Right ventricle myocardium superior (tissue), 1 donor: ENCODE measurements at places on chromosomes 16 and 17.
A peak's percentile ranks its signal among the peaks of the same experiment; 100 is the strongest.

GRCh38 chr17:77437017-77437416 is 296.2 kb downstream of the SEC14L1 start:
- peak; percentile 81 for DNase-seq

DNA sequence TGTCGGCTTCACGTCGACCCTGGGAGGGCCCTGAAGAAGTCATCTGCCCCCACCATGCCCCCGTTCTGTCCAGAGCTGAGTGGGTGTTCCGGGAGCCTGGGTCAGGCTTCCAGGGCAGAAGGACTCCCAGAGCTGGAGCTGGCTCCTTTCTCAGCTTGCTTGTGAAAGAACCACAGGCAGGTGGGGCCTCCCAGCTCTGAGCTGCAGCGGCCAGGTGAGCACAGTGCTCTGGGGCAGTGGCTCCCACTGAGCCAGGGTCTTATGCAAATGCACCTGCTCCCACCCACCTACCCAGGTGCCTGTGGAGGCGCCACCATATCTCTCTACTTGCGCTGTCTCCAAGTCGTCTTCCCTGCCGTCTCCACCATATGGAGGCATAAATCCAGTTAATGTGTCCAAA is 140.0 kb upstream of the RPL38 start:
- DNase-seq = no peak

DNA sequence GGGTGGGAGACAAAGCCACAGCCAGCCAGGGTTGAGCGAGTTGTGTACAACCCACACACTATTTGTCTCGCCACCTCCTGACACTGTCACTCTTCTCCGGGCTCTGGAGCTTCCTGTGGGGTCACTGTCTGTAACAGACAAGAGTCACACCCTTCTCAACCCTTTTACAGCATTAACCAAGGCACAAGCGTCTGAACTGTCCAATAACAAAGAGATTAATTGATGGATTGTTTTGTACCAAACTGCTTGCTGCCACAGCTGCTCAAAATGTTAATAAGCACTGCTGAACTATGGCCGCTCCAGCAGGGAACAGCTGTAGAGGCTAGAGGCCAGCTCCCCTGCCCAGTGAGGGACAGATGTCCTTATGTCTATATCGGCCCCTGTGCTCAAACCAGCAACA is 25.2 kb upstream of the HYDIN start:
- no peak for DNase-seq

GRCh38 chr16:23174622-23175021 is 7.9 kb upstream of the SCNN1G start:
- no peak for DNase-seq

GRCh38 chr17:77315551-77316190 is 174.9 kb downstream of the SEC14L1 start:
- DNase-seq = no peak

- DNase-seq = no peak
These were observed 20.0 kb downstream of the UNKL start for GRCh38 chr16:1394367-1394951.

DNA sequence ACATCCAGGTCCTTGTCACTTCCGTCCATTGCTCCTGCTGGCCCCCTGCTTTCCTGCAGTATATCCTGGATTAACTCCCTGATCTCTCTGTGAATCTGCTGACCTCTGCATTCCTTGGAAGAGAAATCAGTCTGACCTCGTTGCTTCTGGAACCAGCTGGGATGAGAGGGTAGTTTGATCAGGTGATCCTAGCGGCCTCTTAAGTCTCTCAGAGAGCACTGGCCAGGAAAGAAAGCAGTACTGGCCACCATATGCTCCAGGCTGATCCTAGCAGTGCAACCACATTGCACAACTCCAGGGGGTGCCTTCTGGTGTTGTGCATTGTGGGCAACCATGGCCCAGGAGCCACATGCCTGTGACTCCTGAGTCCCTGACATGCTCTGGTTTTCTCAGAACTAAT is 79.2 kb downstream of the ARHGAP23 start:
- no peak for DNase-seq

- DNase-seq = no peak
These were observed 48.4 kb downstream of the MPRIP start for GRCh38 chr17:17090642-17091103.

- DNase-seq = no peak
These were observed 104.9 kb upstream of the HS3ST4 start for GRCh38 chr16:25586826-25587225.

DNA sequence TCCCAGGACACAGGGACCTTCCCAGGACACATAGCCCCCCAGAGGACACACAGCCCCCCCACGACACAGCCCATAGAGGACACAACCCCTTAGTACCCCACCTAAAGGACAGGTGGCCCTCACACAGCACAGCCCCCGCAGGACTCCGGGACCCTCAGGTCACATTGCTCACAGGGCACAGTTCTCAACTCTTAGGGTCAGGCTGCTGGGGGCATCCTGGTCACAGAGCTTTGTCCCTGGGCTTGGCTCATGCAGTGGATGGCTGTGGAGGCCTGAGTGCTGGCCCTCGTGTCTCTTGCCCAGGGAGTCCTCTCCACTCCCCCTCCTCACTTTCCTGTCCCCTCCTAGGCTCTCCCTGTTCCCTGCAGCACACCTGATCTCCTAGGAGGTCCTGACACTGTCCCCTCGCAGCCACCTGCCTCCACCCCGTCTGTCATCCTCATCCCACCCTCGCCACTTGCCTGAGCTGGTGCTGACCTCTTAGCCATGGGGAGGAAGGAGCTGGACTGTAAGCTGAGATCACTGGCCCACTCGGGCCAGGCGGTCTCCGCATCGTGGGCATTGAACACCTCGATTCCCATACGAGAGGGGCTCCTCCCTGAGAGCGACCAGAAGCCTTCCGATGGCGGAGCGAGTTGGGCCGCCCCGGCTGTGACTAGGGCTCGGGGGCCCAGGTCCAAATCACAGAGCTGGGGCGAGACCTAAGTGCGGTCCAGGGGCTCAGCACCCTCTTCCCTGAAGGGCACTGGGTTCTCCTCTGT is 1.4 kb upstream of the WDR45B start:
- peak; percentile 45 for DNase-seq

DNA sequence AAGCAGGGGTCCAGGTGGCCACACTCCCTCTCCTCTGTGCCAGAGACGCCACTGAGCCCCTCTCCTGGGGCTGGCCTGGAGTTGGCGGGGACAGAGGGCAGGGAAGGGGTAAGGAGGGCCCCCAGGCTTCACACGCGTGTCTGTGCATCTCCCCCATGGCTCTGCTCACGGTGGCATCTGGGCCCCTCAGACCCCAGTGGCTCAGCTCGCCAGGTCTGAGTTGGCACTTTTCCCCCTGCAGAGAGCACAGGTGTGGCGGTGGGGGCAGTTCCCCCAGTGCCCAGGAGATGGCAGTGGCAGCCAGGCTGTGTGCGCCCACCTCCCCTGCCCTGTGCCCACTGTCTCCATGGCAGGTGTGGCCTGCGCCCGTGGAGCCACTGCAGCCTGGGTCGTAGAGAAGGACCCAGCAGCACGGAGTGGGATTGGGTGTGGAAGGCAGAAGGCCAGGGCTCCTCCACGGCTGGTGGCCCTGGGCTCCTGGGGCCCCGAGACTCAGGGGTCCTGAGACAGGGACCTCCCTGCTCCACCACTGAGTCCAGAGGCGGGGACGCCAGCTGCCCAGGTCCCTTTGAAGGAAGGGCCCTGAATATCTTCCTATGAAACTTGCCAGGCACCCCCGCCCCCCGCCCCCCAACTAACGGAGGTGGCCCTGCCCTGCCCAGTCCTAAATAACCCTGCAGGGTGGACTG is 4.3 kb upstream of the APRT start:
- DNase-seq = no peak

DNA sequence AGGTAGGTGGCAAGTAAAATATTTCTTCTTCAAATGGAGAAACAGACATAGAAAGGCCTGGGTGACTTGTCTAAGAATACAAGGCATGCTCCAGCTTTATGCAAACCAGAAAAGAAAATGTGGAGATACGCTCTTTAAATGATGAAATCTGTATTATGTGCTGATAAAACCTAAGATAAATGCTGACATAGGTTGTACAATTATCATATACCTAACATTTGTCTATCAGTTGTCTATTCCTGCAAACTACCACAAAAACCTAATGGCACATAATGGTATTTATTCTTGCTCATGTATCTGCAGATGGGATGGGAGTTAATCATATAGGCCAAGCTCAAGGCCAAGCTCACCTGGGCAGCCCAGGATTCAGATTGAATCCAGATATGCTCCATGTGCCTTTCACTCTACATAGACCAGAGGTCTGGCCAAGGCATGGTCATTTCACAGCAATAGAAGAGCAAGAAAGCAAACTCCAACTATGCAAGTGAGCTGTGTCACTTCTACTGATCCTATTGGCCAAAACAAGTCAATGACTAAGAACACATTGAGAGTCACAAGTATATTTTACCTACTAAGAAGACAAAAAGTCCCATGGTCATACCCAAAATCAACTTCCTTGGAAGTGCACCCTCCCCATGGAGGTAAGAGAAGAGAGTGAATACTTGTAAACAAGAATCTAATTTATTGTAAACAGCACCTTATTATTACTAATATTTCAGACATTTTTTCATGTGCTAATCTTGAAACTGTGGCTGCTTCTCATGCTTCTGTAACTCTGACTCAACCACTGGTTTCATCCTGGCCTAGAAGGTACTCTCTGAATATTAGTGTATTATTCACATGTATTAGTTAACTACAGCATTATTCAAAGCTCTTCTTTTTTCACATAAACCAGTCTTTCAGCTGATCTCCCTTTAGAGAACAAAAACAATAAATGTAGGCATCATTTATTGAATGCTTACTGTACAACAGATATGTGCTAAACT is 270.7 kb upstream of the SOX9 start:
- no peak for DNase-seq

DNA sequence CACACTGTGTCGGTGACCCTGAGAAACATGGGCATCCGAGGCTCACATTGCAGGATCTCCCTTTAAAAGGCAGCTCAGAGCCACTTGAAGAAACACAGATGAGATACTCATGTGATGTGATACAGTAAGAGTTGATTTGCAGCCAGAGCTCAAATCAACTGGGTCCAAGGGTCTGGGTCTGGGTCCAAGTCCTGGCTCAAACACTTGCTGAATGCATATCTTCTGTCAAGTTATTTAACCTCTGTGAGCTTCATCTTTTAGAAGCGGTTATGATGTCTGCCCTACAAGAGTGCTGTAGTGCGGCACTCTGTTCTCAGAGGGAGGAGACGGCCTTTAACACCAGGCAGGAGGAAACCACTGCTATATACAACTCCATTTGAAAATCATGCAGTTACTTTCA is 6.4 kb downstream of the KRT38 start:
- DNase-seq = no peak

- no peak for DNase-seq
These were observed 22.3 kb downstream of the UNC45B start for GRCh38 chr17:35169835-35170363.

- DNase-seq = peak; percentile 57
These were observed 4.7 kb upstream of the BEAN1 start for GRCh38 chr16:66422366-66422765.

GRCh38 chr16:28202147-28202746 is 9.5 kb downstream of the XPO6 start:
- no peak for DNase-seq

GRCh38 chr17:69066482-69066881 is 5.8 kb upstream of the ABCA9 start:
- DNase-seq = no peak

DNA sequence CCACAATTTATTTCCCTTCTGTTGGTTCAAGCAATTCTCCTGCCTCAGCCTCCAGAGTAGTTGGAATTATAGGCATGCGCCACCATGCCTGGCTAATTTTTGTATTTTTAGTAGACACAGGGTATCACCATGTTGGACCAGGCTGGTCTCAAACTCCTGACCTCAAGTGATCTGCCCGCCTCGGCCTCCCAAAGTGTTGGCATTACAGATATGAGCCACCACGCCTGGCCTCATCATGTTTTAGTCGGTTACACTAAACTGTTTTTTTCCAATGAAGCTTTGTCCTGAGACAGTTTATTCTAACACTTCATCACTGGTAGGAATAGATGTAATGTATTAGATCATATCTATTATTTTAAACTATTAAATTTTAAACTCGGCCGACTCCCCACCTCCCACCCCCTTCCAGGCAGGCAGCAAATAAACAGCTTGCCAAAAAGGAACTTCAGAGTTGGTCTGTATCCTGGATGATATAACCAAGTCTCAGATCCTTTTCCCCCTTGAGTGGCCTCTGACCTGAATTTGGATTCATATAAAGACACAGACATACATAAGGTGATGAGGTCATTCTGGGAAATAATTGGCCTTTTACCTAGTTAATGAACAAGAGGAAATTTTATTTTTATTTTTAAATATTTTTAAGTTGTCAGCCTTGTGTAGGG is 18.4 kb upstream of the CORO6 start:
- no peak for DNase-seq

DNA sequence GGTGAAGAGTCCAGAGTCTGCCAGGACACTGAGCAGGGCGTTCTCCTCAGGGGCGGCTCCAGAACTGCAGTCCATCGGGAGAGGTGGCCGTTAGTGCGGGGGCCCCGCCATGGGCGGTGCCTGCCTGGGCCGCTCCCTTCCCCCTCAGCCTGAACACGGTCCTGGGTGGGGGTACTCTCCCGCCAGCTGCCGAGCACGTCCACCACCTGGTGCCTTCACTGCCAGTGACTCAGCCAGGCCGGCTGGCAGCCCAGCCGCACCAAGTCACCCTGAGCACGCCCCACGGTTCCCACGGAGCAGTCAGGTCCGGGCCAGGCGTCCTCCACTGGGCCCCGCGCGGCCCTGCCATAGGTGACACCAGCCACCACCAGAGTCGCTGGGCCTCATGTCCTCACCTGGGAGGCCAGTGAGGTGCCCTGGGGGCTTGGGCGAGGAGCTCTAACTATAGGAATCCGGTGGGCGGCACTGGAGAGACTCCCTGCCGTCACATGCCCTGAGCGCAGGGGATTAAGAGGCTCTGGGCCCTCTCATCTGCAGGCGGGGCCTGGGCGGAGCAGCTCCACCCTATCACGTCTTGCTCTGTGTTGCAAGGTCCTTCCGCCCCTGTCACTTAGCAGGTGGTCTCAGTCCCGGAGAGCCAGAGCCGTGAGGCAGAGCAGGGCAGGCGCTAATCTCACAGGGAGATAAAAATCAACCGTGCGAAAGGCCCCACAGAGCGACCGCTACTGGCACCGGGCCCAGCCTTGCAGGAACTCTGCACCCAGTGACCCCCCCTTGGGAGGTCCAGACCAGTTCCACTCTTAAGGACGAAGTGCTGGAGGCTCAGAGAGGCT is 14.3 kb downstream of the PIEZO1 start:
- DNase-seq = peak; percentile 74

- no peak for DNase-seq
These were observed 123.7 kb downstream of the STX8 start for GRCh38 chr17:9451934-9452333.

GRCh38 chr17:56599088-56599487 is 5.6 kb downstream of the NOG start:
- DNase-seq = no peak

DNA sequence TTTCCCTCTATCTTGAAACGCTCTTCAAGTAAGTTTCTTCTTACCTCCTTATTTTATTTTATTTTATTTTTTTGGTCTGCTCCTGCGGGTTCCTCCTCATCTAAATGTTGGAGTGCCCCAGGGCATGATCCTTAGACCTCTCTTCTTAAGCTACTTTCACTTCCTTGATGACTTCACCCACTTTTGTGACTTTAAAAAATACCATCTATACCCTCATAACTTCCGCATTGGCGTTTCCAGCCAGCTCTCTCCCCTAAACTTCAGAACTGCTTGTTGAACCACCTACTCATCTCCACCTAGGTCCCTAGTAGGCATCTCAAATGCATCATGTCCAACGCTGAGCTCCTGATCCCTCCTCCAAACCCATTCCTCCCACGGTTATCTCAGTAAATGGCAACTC is 51.4 kb upstream of the NFAT5 start:
- no peak for DNase-seq
